Vagina (tissue), 2 donors: ENCODE measurements at places on chromosomes 12 and 14.
A peak's percentile ranks its signal among the peaks of the same experiment; 100 is the strongest.

DNA sequence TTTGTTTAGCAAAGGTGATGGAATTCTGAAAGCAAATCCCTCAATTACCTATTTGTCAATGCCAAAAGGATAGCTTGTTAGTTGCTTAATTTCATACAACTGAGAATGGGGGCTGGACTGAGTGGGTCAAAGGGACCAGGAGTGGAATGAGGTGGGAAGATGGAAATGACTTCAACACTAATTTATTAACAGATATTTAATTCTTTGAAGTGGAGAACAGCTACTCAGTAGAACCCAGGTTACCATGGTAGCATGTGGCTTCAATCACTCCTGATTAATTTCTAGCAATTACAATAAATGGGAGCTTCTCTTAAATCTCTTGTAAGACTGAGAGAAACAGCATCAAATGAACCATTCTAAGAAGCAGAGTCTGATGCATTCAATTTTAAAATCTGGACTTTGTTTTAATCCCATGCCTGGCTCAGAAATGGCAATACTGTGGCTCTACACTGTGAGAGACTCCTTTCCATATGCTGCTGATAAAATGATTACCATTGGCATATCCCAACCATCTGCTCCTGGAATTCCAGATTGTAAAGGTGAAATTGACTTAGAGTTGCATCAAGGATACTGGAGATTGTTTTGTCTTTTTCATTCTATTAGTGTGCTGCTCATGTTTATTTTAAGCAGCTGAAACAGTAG lies 607.8 kb downstream of the SNAPC1 start:
- no peak overlapping the region for H3K27ac ChIP-seq
- DNase-seq = no peak
- no peaks in the 10 kb centered on the region for H3K4me1 ChIP-seq
- no peaks in the 10 kb centered on the region for H3K36me3 ChIP-seq
- H3K4me3 ChIP-seq = no peak overlapping the region
- H3K27me3 ChIP-seq = no peaks in the 10 kb centered on the region

- H3K27ac ChIP-seq = no peak overlapping the region
- H3K27me3 ChIP-seq = no peaks in the 10 kb centered on the region
- no peak for DNase-seq
- no peak overlapping the region for H3K4me3 ChIP-seq
- no peaks in the 10 kb centered on the region for H3K4me1 ChIP-seq
Measured at GRCh38 chr14:104157016-104157928, 18.9 kb downstream of the KIF26A start.

DNA sequence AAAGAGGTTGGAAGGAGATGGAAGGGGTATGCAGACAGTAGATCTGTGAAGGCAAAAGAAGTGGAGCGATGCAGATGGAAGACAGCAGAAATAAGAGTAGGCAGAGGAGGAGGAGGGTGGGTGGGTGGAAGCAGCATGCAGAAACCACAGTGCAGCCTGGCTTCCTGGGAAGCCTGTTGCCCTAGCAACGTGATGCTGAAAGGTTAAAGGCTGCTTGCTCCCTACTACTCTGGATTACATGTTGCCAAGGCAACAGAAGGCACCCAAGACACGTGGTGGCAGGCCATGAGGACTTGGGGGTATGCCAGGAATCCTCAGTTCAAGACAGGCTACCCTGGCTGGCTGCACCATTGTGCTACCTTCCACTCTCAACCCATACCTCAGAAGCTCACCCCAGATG lies 129.6 kb downstream of the GRIN2B start:
- DNase-seq = no peak
- no peak overlapping the region for H3K27ac ChIP-seq
- no peak overlapping the region for H3K4me3 ChIP-seq
- no peaks in the 10 kb centered on the region for H3K4me1 ChIP-seq
- H3K27me3 ChIP-seq = no peaks in the 10 kb centered on the region

DNA sequence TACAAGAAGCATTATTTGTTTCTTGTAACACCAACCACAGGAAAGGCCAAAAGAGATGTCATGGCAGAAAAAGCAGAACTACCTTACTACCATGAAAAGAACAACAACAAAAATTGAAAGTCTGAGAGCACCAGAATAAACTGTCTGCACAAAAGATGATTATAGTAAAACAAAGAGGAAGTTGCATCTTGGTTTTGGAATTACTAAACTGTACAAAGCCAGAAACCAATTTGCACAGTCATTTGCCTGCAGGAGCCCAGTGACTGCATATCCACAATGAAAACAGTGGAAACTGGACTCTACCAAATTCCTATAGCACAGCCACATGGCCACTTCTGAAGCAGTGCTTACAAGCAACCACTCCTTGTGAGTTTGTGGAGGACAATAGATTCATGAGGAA lies 276.2 kb downstream of the SSPN start:
- no peaks in the 10 kb centered on the region for H3K36me3 ChIP-seq
- no peak overlapping the region for H3K4me3 ChIP-seq
- no peaks in the 10 kb centered on the region for H3K27me3 ChIP-seq
- no peaks in the 10 kb centered on the region for H3K4me1 ChIP-seq

- H3K4me3 ChIP-seq = no peak overlapping the region
- no peaks in the 10 kb centered on the region for H3K27me3 ChIP-seq
- H3K36me3 ChIP-seq = no peaks in the 10 kb centered on the region
- H3K27ac ChIP-seq = no peak overlapping the region
Measured at GRCh38 chr14:101726295-101726953, 35.1 kb upstream of the PPP2R5C start.

DNA sequence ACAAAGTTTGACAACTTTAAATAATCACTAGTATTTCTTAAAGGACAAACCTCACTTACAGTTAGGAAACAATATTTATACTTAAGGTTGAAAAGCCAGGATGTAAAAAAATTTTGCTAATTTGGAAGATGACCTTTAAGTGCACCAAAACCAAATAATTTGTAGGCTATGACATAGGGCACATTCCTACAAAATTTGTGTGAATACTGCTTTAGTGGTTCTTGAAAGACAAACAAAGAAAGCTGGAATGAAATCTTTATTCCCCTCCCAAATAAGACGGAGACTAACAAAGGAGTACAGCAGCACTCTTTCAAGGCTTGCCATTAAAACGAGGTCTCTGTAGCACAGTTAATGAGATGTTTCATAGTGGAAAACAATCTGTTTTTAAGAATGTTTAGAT lies 45.6 kb downstream of the MSRB3 start:
- H3K27ac ChIP-seq = no peak overlapping the region
- DNase-seq = no peak
- H3K36me3 ChIP-seq = no peaks in the 10 kb centered on the region
- H3K27me3 ChIP-seq = no peaks in the 10 kb centered on the region
- no peaks in the 10 kb centered on the region for H3K4me1 ChIP-seq

GRCh38 chr14:23444314-23444713 lies 8.9 kb upstream of the MYH7 start:
- DNase-seq = no peak
- no peaks in the 10 kb centered on the region for H3K27me3 ChIP-seq
- H3K4me1 ChIP-seq = peaks cover 5% of the 10 kb centered on the region
- H3K27ac ChIP-seq = no peak overlapping the region

DNA sequence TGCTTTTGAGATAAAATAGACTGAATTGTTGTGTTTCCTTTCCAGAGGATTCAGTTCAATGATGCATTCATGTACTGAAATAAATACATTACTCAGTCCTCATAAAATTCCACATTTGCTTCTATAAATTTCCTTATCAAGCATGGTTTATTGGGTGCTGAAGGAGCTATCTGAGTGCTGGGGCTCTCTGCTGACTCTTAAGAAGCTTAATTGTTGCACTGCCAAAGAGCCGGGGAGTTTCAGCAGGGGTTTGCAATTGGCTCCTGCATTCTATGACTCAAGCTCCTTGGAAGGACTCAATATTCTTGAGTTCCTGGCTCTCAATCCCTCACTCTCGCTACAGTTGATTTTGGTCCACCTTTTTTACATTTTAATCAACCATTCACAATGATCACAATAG lies 69.8 kb upstream of the PYGL start:
- H3K27me3 ChIP-seq = no peaks in the 10 kb centered on the region
- no peak for DNase-seq
- no peak overlapping the region for H3K4me3 ChIP-seq
- peaks cover 10% of the 10 kb centered on the region for H3K4me1 ChIP-seq
- H3K36me3 ChIP-seq = no peaks in the 10 kb centered on the region

DNA sequence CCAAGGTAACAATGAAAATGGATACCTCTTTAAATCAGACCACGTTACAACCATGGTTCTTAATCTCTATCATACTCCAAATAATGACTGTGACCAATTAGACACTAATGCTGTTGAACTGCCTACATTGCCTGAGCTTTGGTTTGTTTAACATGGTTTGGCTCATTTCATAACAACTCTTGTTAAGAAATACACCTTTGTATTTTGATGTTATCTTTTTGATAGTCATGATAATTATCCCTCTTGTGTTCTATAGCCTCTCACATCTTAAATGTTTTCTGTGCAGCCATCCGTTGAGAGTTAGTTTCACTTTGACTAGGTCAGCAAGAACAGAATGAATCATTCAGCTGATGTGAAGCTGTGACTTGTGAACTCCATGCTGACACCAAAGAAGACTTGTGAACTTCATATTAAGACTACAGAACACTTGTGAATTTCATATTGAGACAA lies 75.5 kb upstream of the RERGL start:
- H3K36me3 ChIP-seq = no peaks in the 10 kb centered on the region
- H3K27ac ChIP-seq = peak overlapping the region; percentile 1
- peak overlapping the region; percentile 9 for H3K4me3 ChIP-seq
- peaks cover 10% of the 10 kb centered on the region for H3K4me1 ChIP-seq
- DNase-seq = no peak

- H3K36me3 ChIP-seq = no peaks in the 10 kb centered on the region
- H3K27ac ChIP-seq = no peak overlapping the region
- no peaks in the 10 kb centered on the region for H3K4me1 ChIP-seq
Measured at GRCh38 chr14:87386524-87386923, 606.5 kb downstream of the GALC start.
